Activated T-cell treated with anti-CD3 and anti-CD28 coated beads for 4 hours (primary cell): ENCODE measurements at places on chromosomes 12 and 14.

DNA sequence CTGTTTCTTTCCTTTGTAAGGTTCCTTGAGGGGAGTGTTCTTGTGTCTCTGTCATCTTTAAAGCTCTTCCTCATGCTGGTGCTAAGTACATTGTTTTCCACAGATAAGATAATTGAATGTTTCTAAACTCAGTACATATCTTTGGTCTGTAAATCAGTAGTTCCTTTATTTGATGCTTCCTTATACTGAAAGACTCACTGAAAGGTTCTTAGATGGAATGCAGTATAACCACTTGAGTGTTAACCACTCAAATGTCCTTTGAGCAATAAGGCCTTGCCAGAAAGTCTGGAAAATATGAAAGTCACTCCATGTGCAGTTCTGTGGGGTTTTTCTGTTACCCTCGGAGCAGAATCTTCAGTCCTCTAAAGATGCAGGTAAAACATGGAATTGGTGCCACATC is 23.0 kb upstream of the RNU6-8 start:
- no peak for DNase-seq

DNA sequence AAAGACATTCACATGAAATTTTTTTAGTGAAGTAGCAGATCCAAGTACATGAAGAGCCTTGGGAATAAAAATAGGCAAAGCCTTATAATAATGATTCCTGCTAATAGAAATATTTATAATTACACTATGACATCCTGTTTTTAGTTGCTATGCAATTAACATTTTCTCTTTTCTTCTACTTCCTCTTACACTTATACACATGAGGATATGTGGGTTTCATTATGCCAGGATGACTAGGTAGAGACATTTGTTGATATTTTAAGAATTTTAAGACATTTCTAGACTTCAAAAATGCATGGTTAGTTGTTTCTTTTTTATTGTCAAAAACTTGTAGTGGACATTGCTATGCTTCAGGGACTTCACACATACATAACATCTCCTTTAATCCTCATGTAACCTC is 326.8 kb downstream of the SYT1 start:
- DNase-seq = no peak

- DNase-seq = no peak
Measured at GRCh38 chr14:52220924-52221811, 46.3 kb upstream of the PTGDR start.

DNA sequence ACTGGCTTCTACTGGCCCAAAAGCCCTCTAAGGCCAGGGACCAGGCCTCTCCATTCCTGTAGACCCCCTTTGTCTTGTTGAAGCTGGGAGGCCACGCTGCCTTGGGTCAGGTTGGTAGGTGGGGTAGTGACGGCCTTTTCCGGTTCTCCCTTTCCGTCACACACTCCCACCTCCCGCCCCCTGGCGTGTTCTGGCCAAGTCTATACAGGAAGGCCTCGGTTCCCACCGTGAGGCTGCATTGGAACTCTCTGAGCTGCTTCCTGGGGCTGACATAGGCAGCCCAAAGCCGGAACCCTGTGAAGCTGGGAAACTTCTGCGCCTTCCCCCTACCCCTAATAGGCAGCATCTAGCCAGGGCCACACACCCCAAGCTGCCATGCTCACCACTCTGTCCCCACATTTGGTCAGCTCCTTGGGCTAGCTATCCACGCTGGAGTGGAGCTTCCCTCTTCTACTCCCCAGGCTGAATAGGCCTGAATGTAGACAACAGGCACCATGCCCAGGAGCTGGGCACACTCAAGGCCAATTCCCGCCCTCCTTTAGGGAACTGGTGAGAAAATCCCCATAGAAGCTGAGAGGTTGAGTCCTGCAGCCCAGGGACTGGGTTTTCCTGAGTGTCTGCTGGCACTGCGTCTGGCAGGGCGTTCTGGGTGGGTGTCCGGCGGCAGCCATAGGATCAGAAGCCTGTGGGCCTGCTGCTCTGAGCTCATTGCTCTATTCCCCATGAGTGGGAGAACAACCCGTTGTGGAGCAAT is 35.7 kb downstream of the RIN3 start:
- DNase-seq = no peak

- peak; percentile 30 for DNase-seq
Measured at GRCh38 chr14:93219103-93219726, 12.2 kb downstream of the UBR7 start.

DNA sequence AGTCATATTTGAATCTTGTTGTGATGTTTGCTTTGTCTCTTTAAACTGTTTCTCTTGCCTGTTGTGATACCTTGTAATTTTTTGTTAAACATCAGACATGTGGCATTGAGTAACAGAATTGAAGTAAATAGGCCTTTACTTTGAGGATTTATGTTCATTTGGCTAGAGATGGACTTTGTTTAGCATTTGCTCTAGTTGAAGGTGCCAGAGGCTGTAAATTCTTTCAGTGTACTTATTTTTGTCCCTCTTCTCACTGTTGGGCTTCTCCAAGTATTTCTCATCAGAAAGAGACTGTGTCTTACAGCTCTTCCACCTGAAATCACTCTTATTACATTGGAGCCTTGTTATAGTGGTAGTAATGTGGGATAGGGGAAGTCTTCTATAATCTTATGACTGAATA is 175.8 kb downstream of the LRFN5 start:
- DNase-seq = no peak

GRCh38 chr12:103905730-103906349 is 24.4 kb upstream of the HSP90B1 start:
- DNase-seq = no peak

DNA sequence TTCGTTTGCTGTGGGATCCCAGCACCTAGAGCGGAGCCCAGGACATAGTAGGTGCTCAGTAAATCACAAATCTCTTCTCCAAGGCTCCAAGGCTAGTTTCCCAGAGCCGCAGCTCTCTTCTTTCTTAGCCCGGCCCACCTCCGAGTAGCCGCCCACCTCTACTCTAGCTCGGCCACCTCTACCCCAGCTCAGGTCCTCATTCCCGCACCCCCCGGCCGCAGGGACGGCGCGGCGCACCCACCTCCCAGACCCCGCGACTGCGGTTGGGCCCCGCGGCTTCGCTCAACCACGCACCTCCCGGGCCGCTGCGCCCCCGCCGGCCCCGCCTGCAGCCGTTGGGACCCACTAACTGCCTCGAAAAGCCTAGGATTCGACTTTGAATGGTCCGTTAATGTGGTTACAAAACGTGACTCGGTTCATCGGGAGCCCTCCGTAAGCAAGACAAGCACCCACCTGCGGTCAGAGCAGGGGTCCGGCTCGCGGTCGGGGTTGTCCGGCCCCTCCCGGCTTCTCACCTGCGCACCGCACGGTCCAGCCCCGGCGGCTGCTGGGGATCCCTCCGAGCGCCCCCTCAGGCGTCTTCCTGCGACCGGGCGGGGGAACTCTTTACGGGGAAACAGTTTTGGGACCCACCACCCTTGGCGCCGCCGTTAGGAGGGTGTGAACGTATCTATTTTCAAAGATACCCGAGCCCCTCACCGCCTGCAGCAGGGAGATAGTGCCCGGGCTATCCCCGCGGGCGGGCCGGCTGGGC is at the start of gene SLC2A14:
SLC2A14 (minus strand) TSS at position 350 of the 754 bp plus-strand sequence. CDS start 3,035 bp downstream, outside the sequence.
- no peak for DNase-seq

GRCh38 chr12:131163189-131163738 is 209.6 kb downstream of the ADGRD1 start:
- no peak for DNase-seq

DNA sequence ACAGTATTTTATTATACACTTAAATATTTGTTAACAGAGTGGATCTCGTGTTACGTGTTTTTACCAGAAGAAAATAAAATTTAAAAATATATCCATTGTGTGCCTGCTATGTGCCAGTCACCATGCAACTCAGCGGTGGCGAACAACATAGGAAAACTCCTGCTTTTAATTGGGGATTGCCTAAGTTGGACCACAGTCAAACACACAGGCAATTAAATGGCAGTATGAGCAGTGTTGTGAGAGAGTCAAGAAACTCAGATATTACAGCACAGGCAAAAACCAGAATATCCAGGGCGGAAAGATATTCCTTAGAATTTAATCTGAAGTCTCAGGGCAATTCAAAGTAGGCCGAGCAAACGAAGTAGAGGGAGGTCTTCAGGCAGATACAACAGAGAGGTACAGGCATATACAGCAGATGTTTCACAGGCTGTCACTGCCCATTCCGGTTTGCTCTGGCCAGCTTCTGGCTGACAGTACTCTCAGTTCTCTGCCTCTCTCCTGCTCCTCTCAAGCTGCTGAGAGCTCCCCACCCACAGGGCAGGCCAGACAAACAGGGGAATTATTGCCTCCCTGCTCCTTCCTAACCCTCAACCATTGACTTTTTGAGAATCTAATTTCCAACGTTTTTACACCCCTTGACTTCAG is 540.2 kb upstream of the TMEM132C start:
- no peak for DNase-seq

DNA sequence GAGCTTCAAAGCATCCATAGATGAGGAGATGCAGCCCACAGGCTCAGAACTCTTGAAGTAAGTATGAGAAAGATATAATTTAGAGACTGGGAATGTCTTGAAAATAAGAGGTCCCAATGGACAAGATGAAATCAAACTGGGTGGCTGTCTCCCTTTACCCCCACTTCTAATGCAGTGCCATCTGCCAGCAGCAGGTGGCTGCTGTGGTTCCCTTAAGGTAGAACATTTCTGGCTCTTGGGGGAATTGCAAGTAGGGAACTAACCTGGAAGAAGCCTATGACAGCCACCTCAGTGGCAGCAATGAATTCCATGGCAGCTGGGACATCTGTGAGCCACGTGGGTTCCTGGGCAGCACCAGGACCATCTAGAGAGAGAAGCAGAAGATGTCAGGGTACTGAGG is 648 bp downstream of the ERP27 start:
- no peak for DNase-seq

GRCh38 chr14:90587918-90588317 is 191.1 kb downstream of the CALM1 start:
- DNase-seq = no peak

GRCh38 chr12:87150969-87151662 is 878.1 kb downstream of the C12orf50 start:
- DNase-seq = no peak

DNA sequence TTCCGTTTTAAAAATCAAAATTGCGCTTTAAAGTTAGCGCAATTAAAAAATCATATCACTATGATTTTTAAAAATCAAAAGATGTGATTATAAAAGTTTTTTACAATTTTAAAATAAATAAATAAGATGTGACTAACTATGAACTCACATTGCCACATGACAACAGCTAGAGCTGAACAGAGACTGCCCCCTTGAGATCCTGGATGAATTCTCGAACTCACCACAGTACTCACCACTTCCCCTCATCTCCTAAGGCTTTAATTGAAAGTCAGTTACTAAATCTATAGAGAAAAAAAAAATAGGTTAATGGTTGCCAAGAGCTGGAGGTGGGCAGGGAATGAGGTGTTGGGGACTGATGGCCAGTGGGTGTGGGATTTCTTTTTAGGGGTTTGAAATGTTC is 384.2 kb downstream of the ZFP36L1 start:
- no peak for DNase-seq

DNA sequence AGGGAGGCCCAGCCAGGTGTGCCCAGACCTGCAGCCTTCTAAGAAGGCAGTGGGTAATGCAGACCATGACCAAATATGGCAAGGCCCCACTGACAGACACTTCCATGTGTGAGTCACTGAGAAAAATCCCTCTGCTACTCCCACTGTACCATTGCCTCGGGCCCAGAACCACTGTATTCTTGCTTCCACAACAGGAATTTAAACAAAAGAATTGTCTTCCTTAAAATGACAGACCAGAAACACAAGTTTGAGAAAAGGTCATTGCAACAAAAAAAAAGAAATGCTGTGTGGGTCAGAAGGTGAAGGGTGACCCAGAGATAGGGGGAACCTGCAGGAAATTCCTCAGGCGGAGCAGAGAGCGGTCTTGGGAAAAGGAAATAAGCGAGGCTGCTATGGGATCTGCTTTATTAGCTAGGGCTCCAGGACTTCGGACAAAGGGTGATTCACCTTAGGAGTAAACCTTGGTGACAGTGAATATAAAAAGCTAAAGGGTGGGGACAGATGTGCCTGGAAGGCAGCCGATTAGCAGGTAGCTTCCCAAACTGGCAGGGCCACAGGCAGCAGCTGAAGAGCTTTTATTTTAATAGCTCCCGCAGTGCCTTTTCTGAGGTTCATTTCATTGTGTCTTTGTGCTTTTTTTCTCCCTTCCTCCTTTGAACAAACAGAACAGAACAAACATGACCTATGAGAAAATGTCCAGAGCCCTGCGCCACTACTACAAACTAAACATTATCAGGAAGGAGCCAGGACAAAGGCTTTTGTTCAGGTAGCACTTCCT is 185.3 kb upstream of the BCL2L14 start:
- no peak for DNase-seq

GRCh38 chr14:85824526-85824925 is 294.6 kb downstream of the FLRT2 start:
- DNase-seq = no peak

DNA sequence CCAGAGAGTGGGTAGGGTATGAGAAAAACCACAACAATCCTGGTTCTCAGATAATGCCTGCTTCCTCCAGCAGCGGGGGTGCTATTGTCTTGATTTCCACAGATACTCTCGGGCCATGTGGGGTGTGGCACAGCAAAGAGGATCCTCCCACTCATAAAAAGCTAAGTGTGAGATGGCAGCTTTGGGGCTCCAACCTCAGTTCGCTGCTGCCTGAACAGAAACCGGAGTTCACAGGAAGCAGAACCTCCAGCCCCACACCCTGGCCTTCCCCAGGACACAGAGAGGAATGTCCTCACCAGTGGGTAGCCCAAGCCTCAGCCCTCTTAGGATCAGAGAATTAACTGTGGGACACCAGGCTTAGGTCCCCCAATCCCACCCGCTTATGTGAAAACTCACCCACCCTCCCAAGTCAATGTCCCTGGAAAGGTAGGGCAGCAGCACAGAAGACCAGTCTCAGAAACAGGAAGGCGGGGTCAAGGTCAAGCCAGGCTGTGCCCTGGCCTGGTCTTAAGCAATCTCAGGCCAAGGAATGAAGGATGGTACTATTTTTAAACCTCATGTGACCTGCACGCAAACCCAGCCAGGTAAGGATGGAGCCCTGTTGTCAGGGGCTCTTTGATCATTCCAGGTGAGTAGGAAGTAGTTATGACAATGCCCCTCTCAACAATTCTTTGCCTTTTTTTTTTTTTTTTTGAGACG is 9.0 kb downstream of the KCTD10 start:
- no peak for DNase-seq

GRCh38 chr14:80768646-80769045 is 172.9 kb downstream of the CEP128 start:
- no peak for DNase-seq

DNA sequence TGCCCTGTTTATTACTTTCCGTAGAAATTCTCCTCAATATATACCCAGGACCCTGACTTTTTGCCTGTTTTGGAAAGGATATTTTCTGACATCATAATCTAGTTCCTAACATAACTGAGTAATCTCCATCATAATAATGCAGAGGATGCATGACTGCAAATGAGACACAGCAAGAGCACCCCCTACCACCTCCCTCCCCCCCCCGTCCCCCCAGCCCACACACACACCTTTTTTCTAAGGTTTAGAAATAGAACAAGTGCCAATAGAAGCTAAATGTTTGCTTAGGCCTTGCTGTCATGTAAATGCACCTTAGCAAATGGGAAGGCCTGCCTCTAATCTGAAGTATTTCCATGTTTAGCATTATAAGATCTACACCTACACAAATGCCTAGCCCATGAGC is at the start of gene PTHLH:
PTHLH (minus strand) TSS at position 13 of the 400 bp plus-strand sequence. CDS start 3,239 bp downstream, outside the sequence.
- DNase-seq = no peak
